ENCODE measurements at places on chromosomes 2 and 18. TPM values are rescaled to one million over a fixed set of nuclear protein-coding genes. Genes with fewer than 3 reads are reported as not detected.

GRCh38 chr18:36711813-36712444 lies 116.9 kb downstream of the TPGS2 start:
- DNase-seq, result peak; percentile 76

- DNase-seq, result no peak
These were observed 75.4 kb downstream of the KLF7 start for GRCh38 chr2:207090389-207090788.

DNA sequence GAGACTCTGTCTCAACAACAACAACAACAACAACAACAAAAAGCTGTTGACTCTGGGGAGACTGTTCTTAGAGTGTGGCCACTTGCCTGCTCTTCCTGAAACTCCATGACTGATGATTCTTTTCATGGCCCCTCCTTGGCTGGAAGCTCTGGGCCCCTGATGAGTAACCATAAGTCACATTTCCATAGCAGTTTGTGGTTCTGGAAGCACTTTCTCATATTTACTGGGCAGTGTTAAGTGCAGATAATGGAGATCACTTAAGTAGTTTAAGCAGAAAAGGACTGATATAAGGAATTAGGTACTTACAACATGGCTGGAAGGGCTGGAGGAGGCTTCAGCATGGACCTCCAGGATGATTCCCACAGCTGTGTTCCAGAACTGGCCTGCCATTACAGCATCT lies 147.3 kb upstream of the DLX2 start:
- DNase-seq, result no peak

DNA sequence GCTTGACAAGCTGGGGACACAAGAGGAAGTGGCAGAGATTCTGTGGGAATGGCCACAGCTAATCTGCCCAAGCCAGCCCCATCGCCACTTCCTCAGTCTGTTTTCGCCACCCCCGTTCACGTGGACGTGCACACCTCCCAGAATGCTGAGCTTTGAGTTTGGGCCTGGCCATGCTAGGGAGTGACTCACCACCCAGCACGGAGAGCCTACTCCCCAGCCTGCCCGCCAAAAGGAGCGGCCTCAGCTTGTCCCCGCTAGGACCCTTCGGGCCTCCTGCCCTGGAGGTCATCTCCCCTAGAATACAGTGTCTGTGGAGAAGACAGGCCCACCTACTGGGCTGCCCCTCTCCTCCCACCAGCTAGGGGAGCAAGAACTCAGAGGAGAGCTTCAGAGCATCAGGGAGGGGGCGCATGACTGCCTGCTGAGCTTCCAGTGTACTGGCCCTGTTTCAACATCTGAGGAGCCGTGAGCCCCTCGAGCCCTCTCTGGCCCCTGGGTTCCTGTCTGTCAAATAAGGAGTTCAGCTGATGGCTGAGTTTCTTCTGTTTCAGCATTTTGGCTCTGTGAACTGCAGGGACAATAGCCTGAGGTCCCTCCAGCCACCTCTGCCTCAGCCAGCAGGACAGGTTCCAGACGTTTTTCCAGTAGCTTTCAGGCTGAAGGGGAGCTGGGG lies 5.1 kb downstream of the SLC35F6 start:
- DNase-seq, result peak; percentile 93

Gene DSEL
- total RNA-seq, result 4.7 TPM

Gene DLGAP1
- total RNA-seq, result 0.56 TPM

Gene COPS7B
- total RNA-seq, result 12.2 TPM

Gene GPBAR1
- 1.9 TPM for total RNA-seq

Gene TGFA
- total RNA-seq, result 1.7 TPM
